Ascending aorta (tissue), 2 donors: ENCODE measurements at places on chromosomes 7 and 10.

DNA sequence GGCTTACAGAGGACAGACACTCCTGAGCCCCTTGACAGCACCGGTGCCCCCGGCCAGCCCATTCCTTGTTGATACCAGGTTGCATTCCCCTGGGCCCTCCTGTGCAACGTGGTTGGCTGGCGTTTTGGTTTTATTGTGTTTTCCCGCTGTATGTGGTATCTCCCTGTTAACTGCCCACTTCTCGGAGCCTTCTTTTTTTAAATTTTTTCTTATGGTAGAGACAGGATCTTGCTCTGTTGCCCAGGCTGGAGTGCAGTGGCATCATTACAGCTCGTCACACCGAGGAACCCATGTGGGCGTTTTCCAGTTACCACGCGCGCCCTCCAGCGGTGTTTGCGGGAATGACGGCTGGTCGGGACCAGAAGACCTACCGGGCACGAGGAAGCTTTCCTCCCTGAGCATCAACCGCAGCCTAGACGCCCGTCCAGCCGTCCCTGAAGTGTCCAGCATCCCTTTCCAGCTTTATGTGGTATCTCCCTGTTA is 16.9 kb upstream of the ZFAND2A start:
- DNase-seq = no peak

DNA sequence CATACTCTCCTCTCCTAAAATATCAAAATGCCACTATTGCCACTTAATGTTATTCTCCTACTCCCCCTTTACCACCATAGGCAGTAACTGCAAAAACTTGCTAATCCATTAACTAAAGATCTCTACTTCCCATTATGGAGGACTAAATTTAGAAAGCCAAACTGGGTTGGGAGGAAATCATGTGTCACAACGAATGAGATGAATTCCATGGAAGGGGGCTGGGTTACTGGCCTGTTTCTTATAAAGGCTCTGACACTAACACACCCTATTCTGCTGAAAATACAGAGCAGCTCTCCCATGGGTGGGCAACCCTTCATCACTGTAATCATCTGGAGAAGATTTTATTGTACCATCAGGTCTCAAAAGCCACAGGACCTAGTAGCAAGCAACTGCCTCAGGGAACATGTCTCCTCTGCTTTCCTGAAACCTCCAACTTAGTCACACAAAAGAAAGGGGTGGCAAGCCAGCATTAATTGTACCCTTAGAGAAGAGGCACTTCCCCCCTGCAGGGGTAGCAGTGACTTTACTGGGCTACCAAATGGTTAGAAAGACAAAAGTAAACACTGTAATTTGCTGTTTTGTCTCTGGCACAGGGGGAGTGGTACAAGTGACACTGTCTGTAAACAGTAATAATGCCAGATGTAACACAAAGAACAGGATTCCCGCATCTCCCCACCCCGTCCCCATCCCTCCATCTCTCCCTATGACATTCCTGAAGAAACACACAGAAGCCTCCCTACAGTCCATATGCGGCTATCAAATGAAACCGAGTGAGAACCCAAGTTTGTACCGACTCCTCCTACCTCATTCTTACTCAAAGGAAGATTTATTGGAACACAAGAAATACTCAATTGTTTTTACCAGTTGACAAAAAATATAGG is 81.6 kb downstream of the ARMH3 start:
- DNase-seq = no peak

DNA sequence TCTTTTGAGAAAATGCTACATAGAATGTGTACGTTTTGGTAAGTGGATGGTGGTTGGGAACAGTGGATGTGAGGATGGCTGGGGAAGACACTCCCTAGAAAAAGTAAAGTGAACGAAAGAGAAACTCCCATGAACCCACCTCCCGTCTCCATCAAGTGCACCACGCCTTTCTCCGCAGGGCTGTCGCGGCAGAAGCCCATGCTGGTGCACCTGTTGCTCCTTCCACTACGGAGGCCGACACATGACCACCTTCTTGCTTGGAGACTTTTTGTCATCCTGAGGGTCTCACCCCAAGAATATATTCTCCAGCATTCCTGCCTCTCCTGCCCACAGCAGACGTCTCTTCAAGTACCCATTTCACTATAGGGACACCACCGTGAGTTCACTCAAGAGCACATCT is 630.4 kb upstream of the PFKP start:
- no peak for DNase-seq

- no peak for DNase-seq
These were observed 7.2 kb upstream of the LAMTOR4 start for GRCh38 chr7:100141555-100141949.
